ENCODE measurements at places on chromosomes 12 and 14. TPM values are rescaled to one million over a fixed set of nuclear protein-coding genes. Genes with fewer than 3 reads are reported as not detected.

PTPRO gene
- 124 TPM for polyA plus RNA-seq

TAS2R19 gene
- polyA plus RNA-seq: 5.7 TPM

TBX3 gene
- not detected for polyA plus RNA-seq

RNF212B gene
- polyA plus RNA-seq: not detected

FLRT2 gene
- polyA plus RNA-seq: 5.1 TPM

LRRC10 gene
- polyA plus RNA-seq: not detected

RABGGTA gene
- polyA plus RNA-seq: 28.8 TPM

C12orf60 gene
- 3.8 TPM for polyA plus RNA-seq

ALKBH1 gene
- polyA plus RNA-seq: 20.8 TPM

STON2 gene
- polyA plus RNA-seq: 11.3 TPM

SLC6A12 gene
- polyA plus RNA-seq: 0.22 TPM

FBLN5 gene
- 1.5 TPM for polyA plus RNA-seq

DPF3 gene
- 2.9 TPM for polyA plus RNA-seq

PIWIL1 gene
- polyA plus RNA-seq: not detected

STX2 gene
- polyA plus RNA-seq: 58.4 TPM

COX14 gene
- polyA plus RNA-seq: 73.4 TPM

HCAR1 gene
- not detected for polyA plus RNA-seq

NUAK1 gene
- polyA plus RNA-seq: 8.3 TPM

PRB2 gene
- not detected for polyA plus RNA-seq

NPFF gene
- not detected for polyA plus RNA-seq

CPSF6 gene
- polyA plus RNA-seq: 162 TPM

IL23A gene
- not detected for polyA plus RNA-seq

MYH6 gene
- polyA plus RNA-seq: not detected

ZNF384 gene
- 30.2 TPM for polyA plus RNA-seq

TTLL5 gene
- 8.2 TPM for polyA plus RNA-seq

MIA2 gene
- 12.3 TPM for polyA plus RNA-seq

MYF6 gene
- polyA plus RNA-seq: not detected

ACVRL1 gene
- polyA plus RNA-seq: not detected

AICDA gene
- polyA plus RNA-seq: not detected

KRT83 gene
- polyA plus RNA-seq: not detected

ACTN1 gene
- polyA plus RNA-seq: 8.2 TPM

RBM19 gene
- 14.2 TPM for polyA plus RNA-seq

GPR132 gene
- polyA plus RNA-seq: not detected

SLC10A1 gene
- polyA plus RNA-seq: not detected

OR6C76 gene
- not detected for polyA plus RNA-seq

AMIGO2 gene
- 3.6 TPM for polyA plus RNA-seq

DPPA3 gene
- not detected for polyA plus RNA-seq

CD4 gene
- polyA plus RNA-seq: not detected

CAPZA3 gene
- polyA plus RNA-seq: not detected

COX8C gene
- not detected for polyA plus RNA-seq

GLS2 gene
- polyA plus RNA-seq: 10.5 TPM

AMDHD1 gene
- 0.20 TPM for polyA plus RNA-seq

DLK1 gene
- polyA plus RNA-seq: 14.8 TPM

AQP6 gene
- polyA plus RNA-seq: not detected

ARHGDIB gene
- polyA plus RNA-seq: 7.7 TPM

Data from neural cell (in vitro differentiated cells).